Mucosa of descending colon (tissue), 3 donors: ENCODE measurements at places on chromosomes 3 and 15. TPM values are rescaled to one million over a fixed set of nuclear protein-coding genes. Genes with fewer than 3 reads are reported as not detected.

Gene CPNE9
- not detected for total RNA-seq

Gene FBXL22
- total RNA-seq = 4.2 TPM

Gene REC114
- total RNA-seq = not detected

Gene CAPN3
- total RNA-seq = 16.1 TPM

Gene SCN5A
- 1.3 TPM for total RNA-seq

Gene WDR93
- total RNA-seq = 0.14 TPM

Gene TICRR
- 1.0 TPM for total RNA-seq

Gene SLC49A4
- 27.7 TPM for total RNA-seq

Gene CPLX3
- 0.19 TPM for total RNA-seq

Gene MST1
- 18.8 TPM for total RNA-seq

Gene KCNMB2
- total RNA-seq = 0.19 TPM

Gene FETUB
- total RNA-seq = not detected

Gene TNFAIP8L3
- 10.0 TPM for total RNA-seq
